ENCODE measurements at places on chromosomes 13 and 19. TPM values are rescaled to one million over a fixed set of nuclear protein-coding genes. Genes with fewer than 3 reads are reported as not detected.
A peak's percentile ranks its signal among the peaks of the same experiment; 100 is the strongest.

GRCh38 chr13:40341096-40341471, 325.4 kb downstream of the FOXO1 start:
- DNase-seq = no peak

DNA sequence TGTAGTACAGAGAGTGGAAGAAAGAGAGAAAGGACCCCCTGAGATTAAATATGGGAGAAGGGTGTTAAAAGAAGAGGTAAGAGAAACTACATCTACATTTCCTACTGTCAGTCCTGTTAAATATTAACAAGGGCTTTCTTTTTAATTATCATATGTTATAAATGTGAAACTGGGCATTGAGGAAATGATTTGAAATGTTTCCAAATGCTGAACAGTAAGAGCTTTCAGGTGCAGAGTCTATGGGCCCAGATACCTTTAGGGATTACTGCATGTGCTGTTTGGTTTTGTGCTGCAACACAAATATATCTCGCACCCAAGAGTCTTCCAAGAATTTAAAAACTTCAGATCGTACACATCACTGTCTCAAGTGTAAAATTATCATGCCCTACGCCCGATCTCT, 176.3 kb downstream of the RBM26 start:
- no peak for DNase-seq

- no peak for DNase-seq
Measured at GRCh38 chr19:30916238-30916637, 433.0 kb downstream of the TSHZ3 start.

DNA sequence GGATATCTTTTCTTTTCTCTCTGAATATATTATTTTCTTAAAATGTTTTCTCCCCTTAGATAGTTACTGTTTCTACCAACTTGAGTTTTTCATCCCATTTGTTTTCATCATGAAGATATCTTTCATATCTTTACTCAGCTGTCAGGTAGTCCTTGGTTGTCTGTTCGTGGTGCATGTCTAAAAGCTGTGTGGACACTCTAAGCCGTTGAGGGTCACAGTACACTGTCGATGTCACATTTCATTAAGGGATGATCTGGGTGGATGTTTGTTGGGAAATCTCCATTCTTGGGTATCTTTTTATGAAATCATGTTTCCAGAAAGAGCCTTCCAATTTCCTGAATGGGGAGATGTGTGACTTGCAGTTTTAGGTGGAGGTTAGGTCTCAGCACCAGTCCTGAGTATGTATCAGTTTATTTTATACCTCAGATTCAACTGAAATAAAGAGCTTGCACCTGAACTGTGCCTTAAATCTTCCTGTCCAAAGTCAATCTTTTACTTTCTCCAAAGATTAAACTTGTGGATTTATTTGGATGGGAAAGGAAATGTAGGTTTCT, 23.2 kb downstream of the ZMYM2 start:
- DNase-seq = no peak

- DNase-seq = no peak
Measured at GRCh38 chr19:29239213-29239776, 26.3 kb upstream of the UQCRFS1 start.

GRCh38 chr13:112916296-112916695, 52.7 kb upstream of the MCF2L start:
- no peak for DNase-seq

DNA sequence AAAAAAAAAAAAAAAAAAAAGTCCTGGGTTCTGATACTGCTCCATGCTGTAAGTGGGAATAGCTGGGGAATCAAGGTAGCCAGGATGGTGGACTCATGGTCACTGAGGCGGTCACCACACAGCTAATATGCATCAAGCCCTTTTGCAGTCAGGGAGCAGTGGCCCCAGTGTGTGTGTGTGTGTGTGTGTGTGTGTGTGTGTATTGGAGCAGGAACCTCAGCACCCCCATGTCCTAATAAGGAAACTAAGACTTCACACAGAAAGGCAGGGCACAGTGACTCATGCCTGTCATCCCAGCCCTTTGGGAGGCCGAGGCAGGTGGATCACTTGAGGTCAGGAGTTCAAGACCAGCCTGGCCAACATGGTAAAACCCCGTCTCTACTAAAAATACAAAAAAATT, 12.0 kb downstream of the B3GNT3 start:
- no peak for DNase-seq

GRCh38 chr19:9793071-9793591, 24.6 kb upstream of the ZNF846 start:
- DNase-seq = peak; percentile 22

DNA sequence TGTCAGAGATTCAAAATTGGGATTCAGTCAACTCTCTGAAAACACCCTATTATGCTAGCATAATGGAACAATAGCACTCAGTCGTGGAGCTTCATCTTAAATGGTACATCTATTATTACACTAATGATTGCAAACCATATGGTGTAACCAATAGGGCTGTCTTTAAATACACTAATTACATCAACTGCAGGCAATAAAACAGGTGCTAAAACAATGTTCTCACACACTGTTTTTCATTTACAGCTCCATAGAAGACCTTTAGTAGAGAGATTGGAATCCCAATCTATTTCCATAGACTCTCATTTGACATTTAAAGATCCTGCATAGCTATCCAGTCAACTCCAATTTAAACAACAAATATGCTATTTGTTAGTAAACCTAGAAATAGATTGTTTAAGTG, 1917.4 kb downstream of the OLFM4 start:
- no peak for DNase-seq

DNA sequence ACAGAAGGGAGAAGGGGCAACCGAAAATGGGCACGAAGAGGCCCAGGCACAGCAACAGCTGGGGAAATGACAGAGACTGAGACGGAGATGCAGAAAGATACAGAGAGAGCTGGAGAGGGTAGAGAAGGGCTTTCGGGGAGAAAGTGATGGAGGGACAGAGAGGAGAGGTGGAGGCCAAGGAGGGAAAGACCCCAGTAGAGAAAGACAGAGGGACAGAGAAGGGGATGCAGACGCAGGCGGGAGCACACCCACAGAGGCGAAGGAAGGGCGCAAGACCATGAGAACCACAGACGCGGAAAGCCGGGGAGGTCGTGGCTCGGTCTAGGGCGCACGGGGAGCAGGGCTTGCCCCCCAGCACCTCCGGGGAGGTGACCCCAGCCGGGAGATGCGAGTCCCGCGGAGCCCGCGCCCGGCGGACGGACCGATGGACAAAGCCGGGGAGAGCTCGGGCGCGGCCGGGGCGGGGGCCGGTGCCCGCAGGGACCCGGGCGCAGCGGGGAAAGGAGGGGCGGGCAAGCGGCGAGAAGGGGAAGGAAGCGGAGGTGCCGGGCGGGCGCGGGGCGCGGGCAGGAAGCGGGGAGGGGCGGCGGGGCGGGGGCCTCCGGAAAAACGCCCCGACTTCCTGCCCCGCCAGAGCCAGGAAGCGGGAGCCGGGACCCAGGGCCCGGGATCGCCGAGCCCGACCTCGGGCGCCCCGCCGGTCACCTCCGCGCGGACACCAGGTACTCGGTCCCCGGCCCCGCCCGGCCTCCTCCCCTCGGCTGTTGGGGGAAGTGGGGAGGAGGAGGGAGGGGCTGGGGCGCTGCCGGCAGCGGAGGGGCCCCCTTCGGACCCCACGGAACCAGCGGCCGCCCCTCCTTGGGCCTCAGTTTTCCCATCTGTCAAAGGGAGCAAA, at the start of gene ARHGEF1:
ARHGEF1 (plus strand) TSS at position 617 of the 895 bp plus-strand sequence. CDS start 4,899 bp downstream, outside the sequence.
- no peak for DNase-seq

The TMEM221 gene
- total RNA-seq = not detected

GRCh38 chr19:31594701-31595100, 245.5 kb upstream of the TSHZ3 start:
- no peak for DNase-seq

The SIGLEC8 gene
- total RNA-seq = not detected

- DNase-seq = no peak
Measured at GRCh38 chr19:4033028-4033956, 25.8 kb downstream of the PIAS4 start.

The TMEM59L gene
- total RNA-seq = not detected

All from gastrocnemius medialis (tissue), 4 donors.